ENCODE measurements at places on chromosomes 4 and X. TPM values are rescaled to one million over a fixed set of nuclear protein-coding genes. Genes with fewer than 3 reads are reported as not detected.

Gene RHOXF2
- not detected for total RNA-seq

Gene SYTL5
- not detected for total RNA-seq

Gene TLL1
- 20.6 TPM for total RNA-seq

Gene FAM47E
- 2.4 TPM for total RNA-seq

Gene TMPRSS11F
- total RNA-seq = not detected

Gene NPY2R
- total RNA-seq = 0.13 TPM

Gene DUX4
- not detected for total RNA-seq

DNA sequence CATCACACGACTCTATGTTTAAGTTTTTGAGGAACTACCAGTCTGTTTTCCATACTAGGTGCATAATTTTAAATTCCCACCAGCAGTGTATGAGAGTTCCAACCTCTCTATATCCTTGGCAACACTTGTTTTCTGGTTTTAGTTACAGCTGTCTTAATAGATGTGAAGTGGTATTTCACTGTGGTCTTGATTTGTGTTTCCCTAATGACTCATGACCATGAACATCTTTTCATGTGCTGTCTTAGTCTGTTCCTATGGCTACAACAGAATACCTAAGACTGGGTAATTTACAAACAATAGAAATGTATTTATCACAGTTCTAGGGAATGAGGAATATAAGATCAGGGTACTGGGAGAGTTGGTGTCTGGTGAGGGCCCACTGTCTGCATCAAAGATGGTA, 51.5 kb upstream of the GPR78 start:
- DNase-seq = no peak
- no peaks in the 10 kb centered on the region for H3K4me1 ChIP-seq
- H3K4me3 ChIP-seq = no peak overlapping the region
- no peak overlapping the region for H3K27ac ChIP-seq

GRCh38 chr4:52822972-52823701, 39.0 kb upstream of the RASL11B start:
- no peaks in the 10 kb centered on the region for H3K4me1 ChIP-seq
- H3K27ac ChIP-seq = no peak overlapping the region
- no peaks in the 10 kb centered on the region for H3K36me3 ChIP-seq
- peaks cover 1% of the 10 kb centered on the region for H3K27me3 ChIP-seq

DNA sequence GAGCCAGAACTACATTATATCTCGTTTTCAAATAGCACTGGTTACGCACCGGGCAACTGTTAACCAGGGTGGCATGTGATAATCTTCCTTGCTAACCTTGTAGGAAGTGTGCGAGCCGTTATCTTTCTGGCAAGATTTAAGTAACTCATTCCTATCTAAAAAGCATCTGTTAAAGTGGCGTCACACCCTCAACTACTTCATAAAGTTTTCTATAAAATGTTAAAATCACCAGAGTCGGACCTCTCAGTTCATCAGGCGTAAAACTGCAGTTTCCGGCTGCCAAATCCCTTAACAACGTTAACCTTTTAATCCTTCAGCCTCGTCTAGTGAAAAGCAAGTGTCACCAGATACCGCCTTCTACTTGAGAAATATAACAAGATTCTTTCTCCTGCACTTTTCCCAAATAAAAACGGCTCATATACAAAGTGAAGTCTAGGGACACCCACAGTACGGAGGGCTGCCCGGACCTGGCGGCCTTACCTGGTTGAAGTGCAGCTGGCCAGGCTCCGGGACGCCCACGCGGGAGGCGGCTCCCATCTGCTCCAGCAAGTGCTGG, 1.2 kb downstream of the SLC39A8 start:
- no peaks in the 10 kb centered on the region for H3K36me3 ChIP-seq
- no peak overlapping the region for H3K27ac ChIP-seq
- no peaks in the 10 kb centered on the region for H3K4me1 ChIP-seq
- peak overlapping the region; percentile 88 for H3K4me3 ChIP-seq
- no peaks in the 10 kb centered on the region for H3K27me3 ChIP-seq

GRCh38 chr4:123786163-123786915, 389.7 kb downstream of the SPRY1 start:
- no peak overlapping the region for H3K4me3 ChIP-seq
- no peak for DNase-seq
- H3K27me3 ChIP-seq = no peaks in the 10 kb centered on the region
- peak overlapping the region; percentile 36 for H3K27ac ChIP-seq
- H3K36me3 ChIP-seq = no peaks in the 10 kb centered on the region

DNA sequence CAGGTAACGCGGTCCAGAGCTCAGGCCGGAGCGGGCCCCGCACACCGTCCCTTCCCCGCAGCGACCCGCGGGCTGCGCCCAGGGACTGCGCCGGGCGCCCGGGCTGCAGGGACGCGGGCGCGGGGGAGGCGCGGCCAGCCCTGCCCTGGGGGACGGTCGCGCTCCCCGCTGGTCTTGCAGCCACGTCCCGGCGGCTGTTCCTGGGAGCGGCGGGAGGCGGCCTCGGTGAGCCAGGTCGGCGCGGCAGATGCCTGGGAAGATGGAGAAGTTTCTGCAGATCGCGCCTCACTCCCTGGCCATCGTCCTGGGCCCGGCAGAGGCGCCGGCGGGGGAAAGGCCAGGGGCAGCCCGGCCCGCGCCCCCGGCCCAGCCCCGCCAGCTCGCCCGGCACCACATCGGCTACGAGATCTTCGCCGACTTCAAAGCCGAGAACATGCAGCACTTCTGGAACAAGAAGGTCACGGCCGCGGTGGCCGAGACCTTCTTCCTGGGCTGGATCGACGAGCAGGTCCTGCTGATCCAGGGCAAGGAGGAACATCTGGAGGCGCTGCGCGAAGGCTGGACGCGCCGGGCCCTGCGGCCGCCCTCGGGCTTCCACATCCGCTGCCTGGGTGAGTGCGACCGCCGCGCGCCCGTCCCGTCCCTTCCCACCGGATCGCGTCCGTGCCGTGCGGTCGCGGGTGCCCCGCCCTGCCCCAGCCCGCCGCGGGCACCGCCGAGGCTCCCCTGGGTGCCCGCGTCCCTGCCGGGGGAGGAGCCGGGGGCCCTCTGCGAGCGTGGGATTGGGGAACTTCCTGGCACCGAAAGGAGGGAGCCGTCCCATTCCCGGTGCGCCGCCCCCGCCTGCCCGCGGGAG, 107.4 kb upstream of the STOX2 start:
- DNase-seq = no peak
- no peaks in the 10 kb centered on the region for H3K4me1 ChIP-seq
- no peaks in the 10 kb centered on the region for H3K36me3 ChIP-seq
- no peaks in the 10 kb centered on the region for H3K27me3 ChIP-seq
- H3K27ac ChIP-seq = no peak overlapping the region
- H3K4me3 ChIP-seq = no peak overlapping the region

- H3K27me3 ChIP-seq = no peaks in the 10 kb centered on the region
- H3K27ac ChIP-seq = no peak overlapping the region
- no peak overlapping the region for H3K4me3 ChIP-seq
- DNase-seq = no peak
- no peaks in the 10 kb centered on the region for H3K36me3 ChIP-seq
Measured at GRCh38 chrX:42531441-42531840, 246.5 kb downstream of the PPP1R2C start.

- no peak overlapping the region for H3K27ac ChIP-seq
- H3K36me3 ChIP-seq = no peaks in the 10 kb centered on the region
- no peak for DNase-seq
- H3K4me3 ChIP-seq = no peak overlapping the region
Measured at GRCh38 chrX:111319451-111319850, 49.2 kb upstream of the CAPN6 start.

DNA sequence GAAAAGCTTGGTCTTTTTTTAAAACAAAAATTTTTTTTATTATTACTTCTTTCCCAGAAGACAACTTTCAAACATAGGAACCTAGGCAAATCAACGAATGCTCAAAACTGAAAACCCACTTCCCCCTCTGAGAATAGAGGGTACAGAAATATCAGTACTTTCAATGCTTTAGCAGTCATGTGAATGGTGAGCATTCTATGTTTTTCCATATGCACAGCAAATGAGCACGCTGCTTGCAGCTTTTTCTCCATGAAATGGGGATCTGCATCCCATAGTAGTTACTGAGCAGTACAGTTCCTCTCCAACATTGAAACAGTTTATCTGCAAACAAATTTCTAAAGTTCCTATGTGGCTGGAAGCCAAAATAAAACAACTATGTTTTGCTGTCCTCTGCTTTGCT, 108.4 kb upstream of the BMP2K start:
- no peaks in the 10 kb centered on the region for H3K36me3 ChIP-seq
- H3K4me3 ChIP-seq = no peak overlapping the region
- no peak overlapping the region for H3K27ac ChIP-seq
- no peaks in the 10 kb centered on the region for H3K27me3 ChIP-seq
- H3K4me1 ChIP-seq = no peaks in the 10 kb centered on the region
- no peak for DNase-seq

GRCh38 chr4:185127021-185127925, 15.8 kb upstream of the SLC25A4 start:
- no peak overlapping the region for H3K27ac ChIP-seq
- peak overlapping the region; percentile 55 for H3K4me3 ChIP-seq
- peak; percentile 78 for DNase-seq
- no peaks in the 10 kb centered on the region for H3K27me3 ChIP-seq
- no peaks in the 10 kb centered on the region for H3K36me3 ChIP-seq
- H3K4me1 ChIP-seq = no peaks in the 10 kb centered on the region

DNA sequence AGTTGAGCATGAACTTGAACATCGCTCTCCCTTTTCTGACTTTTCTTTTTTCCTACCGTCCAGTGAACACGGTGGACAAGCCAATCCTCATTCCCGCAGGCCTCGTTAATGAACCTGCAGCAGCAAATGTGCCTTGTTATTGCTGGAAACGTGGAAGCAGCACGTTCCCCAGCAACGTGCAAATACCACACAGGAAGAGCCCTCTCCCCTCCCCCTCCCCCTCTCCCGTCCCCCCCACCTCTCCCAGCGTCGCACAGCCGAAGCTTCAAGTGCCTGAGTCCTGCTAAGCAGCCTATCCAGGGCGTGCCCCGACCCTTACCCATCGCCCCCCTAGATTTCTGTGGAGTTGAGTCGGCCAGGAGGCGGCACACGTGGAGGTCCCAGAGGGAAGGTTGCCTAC, 219.9 kb downstream of the BCOR start:
- no peak overlapping the region for H3K27ac ChIP-seq
- no peak overlapping the region for H3K4me3 ChIP-seq
- no peak for DNase-seq
- no peaks in the 10 kb centered on the region for H3K27me3 ChIP-seq

GRCh38 chr4:41844327-41844726, 90.9 kb upstream of the TMEM33 start:
- no peaks in the 10 kb centered on the region for H3K36me3 ChIP-seq
- no peak for DNase-seq
- H3K27me3 ChIP-seq = no peaks in the 10 kb centered on the region
- no peaks in the 10 kb centered on the region for H3K4me1 ChIP-seq
- no peak overlapping the region for H3K27ac ChIP-seq

GRCh38 chr4:100953616-100954015, 393.7 kb downstream of the PPP3CA start:
- H3K27ac ChIP-seq = no peak overlapping the region
- H3K4me3 ChIP-seq = no peak overlapping the region
- no peak for DNase-seq
- H3K4me1 ChIP-seq = no peaks in the 10 kb centered on the region
- H3K36me3 ChIP-seq = no peaks in the 10 kb centered on the region
- H3K27me3 ChIP-seq = no peaks in the 10 kb centered on the region

DNA sequence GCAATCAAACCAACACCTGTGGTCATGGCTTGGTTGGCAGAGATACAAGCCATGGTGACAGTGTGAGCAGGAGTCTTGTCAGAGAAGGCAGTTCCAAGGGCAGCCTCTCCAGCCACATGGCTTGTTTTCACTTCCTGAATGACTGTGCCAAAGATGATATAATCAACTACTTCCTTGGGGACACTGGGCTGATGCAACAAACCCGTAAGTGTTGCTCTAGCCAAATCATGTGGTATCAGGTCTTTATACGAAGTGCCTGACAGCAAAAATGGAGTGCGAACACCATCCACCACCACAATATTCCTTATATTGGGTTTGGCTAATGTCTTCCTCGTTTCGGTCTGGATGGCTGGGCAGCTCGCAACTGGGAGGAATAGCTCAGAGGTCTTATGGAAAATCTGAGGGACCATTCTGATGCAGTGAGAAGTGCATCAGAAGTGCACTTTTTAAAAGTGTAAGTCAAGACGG, 922.0 kb downstream of the NLGN4X start:
- no peak overlapping the region for H3K27ac ChIP-seq
- no peaks in the 10 kb centered on the region for H3K27me3 ChIP-seq
- H3K4me1 ChIP-seq = no peaks in the 10 kb centered on the region

DNA sequence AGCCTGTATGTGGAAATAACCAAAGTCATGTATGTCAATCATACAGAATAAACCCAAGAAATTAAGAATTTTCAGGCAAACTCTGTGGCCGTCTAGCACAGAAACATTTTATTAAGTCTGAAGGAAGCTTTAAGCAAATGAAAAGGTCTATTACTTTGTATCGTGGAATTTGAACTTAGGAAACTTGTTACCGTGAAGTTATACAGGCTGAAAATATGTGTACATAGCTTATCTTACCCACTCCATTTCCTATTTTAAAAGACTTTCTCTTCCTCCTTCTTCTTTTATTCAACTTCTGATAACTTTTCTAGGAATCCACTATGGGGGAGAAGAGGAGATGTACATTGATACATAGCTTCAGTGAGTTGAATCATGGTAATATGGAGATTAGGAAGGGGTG, 108.3 kb downstream of the AGTR2 start:
- no peak overlapping the region for H3K4me3 ChIP-seq
- DNase-seq = no peak
- no peaks in the 10 kb centered on the region for H3K27me3 ChIP-seq

GRCh38 chr4:184355111-184355604, 119.2 kb downstream of the IRF2 start:
- H3K36me3 ChIP-seq = no peaks in the 10 kb centered on the region
- no peak for DNase-seq
- H3K4me3 ChIP-seq = no peak overlapping the region
- no peaks in the 10 kb centered on the region for H3K4me1 ChIP-seq
- no peaks in the 10 kb centered on the region for H3K27me3 ChIP-seq

- no peak for DNase-seq
- no peaks in the 10 kb centered on the region for H3K4me1 ChIP-seq
- no peak overlapping the region for H3K27ac ChIP-seq
- H3K27me3 ChIP-seq = no peaks in the 10 kb centered on the region
Measured at GRCh38 chrX:39204945-39205344, 403.7 kb downstream of the MID1IP1 start.

DNA sequence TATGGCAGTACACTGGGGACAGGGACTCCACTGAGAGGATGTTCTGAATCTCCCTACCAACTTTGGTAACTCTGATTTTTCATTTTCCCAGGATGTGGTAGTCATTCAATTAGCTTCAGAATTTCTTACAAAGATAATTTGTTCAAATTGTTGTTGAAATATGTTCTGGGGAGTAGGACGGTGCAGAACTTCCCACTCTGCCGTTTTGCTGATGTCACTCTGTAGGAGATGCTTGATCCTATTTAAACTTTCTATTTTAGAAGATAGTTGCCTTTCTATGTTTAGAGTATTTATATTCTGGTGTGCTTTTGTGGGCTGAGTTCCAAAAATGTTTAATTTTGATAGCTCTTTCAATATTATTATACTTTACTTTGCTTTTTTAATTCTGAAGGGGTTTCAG, 55.2 kb downstream of the ADAM29 start:
- no peaks in the 10 kb centered on the region for H3K4me1 ChIP-seq
- H3K4me3 ChIP-seq = no peak overlapping the region
- H3K27ac ChIP-seq = no peak overlapping the region
- no peaks in the 10 kb centered on the region for H3K27me3 ChIP-seq
- H3K36me3 ChIP-seq = no peaks in the 10 kb centered on the region

Data from aorta (tissue), 5 donors.